ENCODE measurements at places on chromosomes 2 and 18. TPM values are rescaled to one million over a fixed set of nuclear protein-coding genes. Genes with fewer than 3 reads are reported as not detected.

KLHL41 gene
- total RNA-seq, result 0.12 TPM

ZNF521 gene
- total RNA-seq, result not detected

OSGEPL1 gene
- 11.3 TPM for total RNA-seq

CXCR1 gene
- total RNA-seq, result 0.54 TPM

DSC1 gene
- total RNA-seq, result not detected

PSMA8 gene
- 1.1 TPM for total RNA-seq

PAIP2B gene
- 1.5 TPM for total RNA-seq

REG1A gene
- not detected for total RNA-seq

TMEM17 gene
- 0.12 TPM for total RNA-seq

CROCC2 gene
- not detected for total RNA-seq

- DNase-seq, result no peak
Measured at GRCh38 chr2:50769406-50770181, 262.3 kb downstream of the NRXN1 start.

DNA sequence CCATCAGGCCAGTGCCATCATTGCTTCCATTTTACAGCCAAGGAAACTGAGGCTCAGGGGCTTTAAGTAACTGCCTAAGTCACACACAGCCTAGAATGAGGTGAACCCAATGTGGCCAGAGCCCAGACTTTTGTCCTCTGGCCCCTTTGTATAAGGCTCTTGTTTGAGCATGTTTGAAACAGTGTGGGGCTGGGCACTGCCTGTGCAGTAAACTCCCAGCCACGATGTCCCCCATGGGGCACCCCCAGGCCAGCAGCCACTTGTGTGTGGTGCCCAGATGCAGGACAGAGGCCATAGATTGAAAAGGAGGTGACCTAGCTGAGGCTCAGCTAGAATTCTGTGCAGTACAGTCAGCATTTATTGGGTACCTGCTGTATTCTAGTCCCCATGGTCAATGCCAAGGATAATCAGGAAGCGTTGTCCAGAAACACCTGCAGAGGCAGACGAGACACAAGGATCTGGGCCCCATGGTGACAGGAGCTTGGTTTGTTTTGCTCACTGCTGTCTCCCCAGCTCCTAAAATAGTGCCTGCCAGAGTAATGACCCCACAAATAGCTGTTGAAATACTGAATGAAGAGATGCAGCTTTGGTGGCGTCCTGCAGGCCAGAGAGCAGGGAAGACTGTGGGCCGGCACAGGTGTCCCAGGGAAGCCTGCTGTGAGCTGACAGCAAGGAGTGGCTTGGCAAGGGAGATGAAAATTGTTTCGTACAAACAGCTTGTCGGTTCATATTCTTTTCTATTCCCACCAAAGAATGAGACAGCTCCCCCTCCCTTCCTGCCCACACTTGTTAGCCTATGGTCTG, 160.7 kb downstream of the LDLRAD4 start:
- DNase-seq, result no peak

DNA sequence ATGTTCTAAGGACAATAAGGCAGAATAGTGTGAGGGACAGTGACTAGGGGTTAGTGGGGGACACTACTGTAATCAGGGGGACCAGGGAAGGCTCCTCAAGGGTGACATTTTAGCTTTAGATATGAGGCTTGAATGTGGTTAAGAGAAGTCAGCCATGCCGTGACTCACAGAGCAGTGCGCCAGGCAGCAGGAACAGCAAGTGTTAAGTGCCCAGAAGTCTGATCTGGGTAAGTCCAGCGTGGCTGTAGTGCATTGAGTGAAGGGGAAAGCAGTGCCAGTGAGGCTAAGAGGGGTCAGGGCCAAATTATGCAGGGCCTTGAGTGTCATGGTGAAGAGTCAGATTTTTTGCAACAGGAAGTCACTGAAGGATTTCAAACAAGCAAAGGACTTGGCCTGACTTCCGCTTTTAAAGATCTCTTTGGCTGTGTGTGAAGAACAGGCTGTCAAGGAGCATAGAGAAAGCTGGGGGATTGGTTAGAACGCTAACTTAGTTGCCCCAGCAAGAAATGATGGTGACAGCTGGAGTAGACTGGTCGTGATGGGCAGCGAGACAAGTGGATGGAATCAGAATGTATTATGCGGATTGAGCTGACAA, 151.5 kb downstream of the MSH2 start:
- no peak for DNase-seq

DNA sequence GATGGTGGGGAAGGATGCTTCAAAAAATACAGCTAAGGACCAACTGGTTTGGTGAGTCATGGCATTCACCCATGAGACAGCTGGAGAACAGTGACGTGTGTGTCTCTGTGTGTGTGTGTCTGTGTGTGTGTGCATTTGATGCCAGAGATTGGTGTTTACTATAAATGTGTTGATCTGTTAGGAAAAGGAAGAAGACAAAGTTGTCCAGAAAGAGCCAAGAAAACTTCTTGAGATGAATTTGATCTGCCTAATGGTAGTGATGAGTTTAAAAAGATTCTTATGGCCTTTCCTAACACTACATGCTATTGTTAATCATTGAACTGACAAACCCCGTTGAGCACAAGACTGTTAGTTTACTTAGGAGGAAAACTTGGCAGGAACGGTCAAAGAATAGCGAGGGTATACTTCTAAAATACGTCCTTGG, 36.4 kb upstream of the IL1R1 start:
- no peak for DNase-seq

DNA sequence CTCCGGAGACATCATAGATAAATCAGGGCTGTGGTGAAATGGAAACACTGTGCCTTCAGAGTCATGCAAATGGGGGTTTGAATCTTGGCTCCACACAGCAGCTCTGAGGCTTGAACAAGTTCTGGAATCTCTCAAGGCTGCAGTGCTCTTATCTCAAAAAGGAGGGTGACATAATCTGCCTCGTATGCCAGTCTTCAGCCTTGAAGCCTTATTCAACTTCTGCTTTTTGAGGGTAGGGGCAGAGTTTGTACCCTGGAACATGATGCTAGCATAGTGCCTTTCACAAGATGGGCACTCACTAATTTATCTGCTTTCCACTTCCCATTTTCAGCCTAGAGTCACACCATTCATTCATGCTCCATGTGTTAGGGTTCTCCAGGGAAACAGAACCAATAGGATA, 42.3 kb downstream of the GATA6 start:
- DNase-seq, result no peak

DNA sequence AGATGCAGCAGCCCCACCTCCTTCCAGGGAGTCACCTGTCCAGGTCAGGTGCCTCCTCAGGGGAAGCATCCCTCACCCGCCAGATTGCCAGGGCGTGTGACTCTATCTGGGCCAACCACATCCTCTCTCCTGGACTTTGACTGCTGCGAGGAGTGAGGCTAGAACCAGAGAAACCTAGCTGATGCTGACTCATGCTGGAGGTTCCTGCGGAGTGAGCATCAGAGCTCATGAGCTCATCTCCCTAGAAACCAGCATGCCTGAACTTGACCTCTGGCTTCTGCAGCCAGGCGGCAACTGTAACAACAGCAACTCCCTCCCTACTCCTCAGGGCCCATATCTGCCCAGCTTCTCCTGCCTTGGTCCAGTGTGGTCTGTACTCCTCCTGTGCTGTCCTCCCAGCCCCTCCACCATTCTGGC, 28.3 kb upstream of the NT5DC4 start:
- DNase-seq, result peak; percentile 92

GRCh38 chr2:190582019-190582418, 47.5 kb upstream of the NEMP2 start:
- no peak for DNase-seq

- DNase-seq, result no peak
Measured at GRCh38 chr18:37297106-37297505, 268.5 kb downstream of the CELF4 start.
